T-helper 2 cell (primary cell): ENCODE measurements at places on chromosomes 2 and 18.

DNA sequence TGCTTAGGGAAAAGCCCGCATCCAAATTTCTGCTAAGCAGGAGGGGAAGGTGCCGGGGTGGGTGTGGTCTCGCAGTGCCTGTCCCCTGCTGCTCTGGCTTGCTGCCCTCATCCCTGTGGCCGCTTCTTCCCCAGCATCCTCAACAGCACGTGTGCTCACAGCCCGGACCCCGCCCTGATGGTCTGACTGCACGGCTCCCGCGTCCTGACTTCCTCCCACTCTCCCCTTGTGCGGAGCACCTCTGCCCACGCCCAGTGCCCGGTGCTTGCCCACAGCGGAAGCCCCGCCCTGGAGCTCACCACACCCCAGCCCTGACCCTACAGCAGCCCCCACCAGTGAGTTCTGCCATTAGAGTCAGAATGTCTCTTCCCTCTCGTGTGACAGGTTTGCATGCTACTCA lies 277.9 kb downstream of the NDUFA10 start:
- no peak for DNase-seq

DNA sequence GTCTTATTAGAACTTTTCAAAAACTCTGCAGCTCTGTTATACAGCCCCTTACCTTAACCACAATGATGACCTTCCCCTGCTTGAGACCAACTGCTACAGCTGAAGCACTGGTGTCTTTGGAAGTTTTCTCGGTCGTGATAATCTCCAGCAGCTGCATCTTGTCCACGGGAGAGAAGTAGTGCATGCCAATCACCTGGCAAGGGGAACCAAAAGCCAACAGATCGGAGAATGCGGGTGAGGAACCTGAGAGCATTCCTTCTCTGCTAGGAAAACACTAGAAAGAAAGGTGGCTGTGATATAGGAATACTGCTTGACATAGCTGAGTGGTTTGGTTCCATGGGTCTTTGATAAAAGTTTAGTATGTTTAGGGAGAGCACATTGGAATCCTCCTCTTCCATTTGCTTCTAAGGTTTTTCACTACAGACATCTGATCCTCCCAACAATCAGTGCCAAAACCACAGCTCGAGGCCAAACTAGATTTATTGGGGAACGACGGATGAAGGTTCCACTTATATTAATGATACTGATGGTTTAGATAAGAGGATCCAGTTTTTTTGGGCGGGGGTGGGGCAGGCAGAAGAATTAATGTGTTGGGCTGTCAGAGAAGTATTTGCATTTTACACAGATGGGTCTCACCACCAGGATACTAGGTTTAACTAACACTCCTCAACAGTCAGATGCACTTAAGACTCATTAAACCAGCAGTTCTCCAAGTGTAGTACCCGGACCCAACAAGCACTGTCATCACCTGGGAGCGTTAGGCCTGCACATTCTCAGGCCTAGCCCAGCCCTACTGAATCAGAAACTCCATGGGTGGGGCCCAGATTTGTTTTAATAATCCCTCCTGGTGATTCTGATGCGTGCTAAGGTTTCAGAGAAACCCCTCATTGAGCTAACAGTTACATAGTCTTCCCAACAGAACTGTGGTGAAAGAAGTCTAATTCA lies 22.4 kb downstream of the GAREM2 start:
- no peak for DNase-seq

DNA sequence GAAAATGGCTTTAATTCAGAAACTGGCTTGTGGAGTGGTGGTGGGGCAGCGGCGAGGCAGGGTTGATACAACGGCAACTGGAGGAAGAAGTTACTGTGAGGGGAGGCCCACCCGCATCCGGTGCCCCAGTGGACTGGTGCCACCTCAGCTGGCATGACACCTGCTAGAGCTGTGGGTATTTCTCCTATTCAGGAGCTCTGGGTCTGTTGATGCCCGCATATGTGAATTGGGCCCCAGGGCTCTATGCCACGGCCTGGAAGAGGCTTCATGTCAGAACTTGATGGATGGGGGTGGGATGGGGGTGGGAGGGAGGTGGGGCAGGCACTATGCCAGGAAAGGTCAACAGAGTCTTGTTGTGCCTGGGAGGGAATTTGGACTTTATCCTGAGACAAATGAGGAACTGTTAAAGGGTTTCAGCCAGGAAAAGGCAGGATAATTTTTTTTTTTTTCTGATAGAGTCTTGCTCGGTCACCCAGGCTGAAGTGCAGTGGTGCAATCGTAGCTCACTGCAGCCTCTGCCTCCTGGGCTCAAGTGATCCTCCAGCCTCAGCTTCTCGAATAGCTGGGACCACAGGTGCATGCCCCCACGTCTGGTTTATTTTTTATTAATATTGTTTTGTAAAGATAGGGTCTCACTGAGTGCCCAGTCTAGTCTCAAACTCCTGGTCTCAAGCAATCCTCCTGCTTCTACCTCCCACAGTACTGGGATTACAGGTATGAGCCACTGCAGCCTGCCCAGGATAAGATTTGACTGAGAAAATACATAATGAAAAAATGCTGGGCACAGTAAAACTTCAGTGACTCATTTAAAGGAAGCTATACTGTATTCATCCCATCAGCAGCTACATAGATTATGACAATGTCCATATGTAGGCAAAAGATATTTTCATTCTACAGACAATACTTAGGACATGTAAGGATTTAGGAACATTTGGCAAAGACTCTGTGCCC lies 52.6 kb downstream of the SH2D6 start:
- peak; percentile 26 for DNase-seq

GRCh38 chr2:11930211-11930761 lies 183.9 kb downstream of the LPIN1 start:
- no peak for DNase-seq

GRCh38 chr2:223084873-223085272 lies 32.9 kb downstream of the KCNE4 start:
- no peak for DNase-seq

- peak; percentile 52 for DNase-seq
Measured at GRCh38 chr2:238784671-238785527, 63.0 kb upstream of the TWIST2 start.

- peak; percentile 2 for DNase-seq
Measured at GRCh38 chr18:62187543-62188510, 772 bp downstream of the RELCH start.

- no peak for DNase-seq
Measured at GRCh38 chr2:19158896-19159295, 199.5 kb downstream of the OSR1 start.

DNA sequence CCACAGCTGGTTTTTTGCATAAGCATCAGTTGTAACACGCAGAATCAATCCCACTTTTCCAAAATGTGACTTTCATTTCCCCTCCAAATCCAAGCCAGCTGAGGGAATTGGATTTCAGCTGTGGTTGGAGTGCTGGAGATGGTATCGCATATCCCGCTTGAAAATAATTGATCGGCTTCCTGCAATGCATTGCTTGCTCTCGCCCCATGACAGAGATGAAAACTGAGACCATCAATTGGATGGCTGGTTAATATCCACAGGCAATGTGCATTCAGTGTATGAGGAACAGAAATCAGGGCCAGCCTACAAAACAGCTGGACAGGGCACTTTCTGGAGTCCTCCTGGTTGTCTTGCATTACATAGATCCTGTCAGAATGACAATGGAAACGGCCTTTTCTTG lies 135.3 kb downstream of the MAIP1 start:
- no peak for DNase-seq

- no peak for DNase-seq
Measured at GRCh38 chr2:226839951-226840350, 4.1 kb downstream of the RHBDD1 start.

- DNase-seq = no peak
Measured at GRCh38 chr2:144003460-144004075, 516.4 kb downstream of the ZEB2 start.

DNA sequence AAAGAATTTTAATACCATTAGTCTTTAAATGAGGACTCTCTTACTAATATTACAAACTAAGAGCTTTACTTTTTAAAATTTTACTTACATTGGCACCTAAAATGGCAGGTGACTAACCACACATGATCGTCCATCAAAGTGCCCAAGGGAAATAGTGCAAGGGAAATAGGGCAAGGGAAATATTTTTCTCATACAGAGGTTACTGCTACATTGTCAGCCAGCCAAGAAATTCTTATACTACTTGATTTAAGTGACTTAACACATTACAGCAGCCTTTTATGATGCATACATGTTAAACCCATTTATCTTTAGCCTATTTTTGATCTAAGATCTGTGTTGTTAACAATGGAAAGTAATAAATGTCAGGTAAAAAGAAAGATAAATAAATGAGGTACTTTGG lies 587.2 kb upstream of the PKDCC start:
- DNase-seq = no peak

GRCh38 chr2:218691234-218691633 lies 19.3 kb downstream of the STK36 start:
- no peak for DNase-seq

DNA sequence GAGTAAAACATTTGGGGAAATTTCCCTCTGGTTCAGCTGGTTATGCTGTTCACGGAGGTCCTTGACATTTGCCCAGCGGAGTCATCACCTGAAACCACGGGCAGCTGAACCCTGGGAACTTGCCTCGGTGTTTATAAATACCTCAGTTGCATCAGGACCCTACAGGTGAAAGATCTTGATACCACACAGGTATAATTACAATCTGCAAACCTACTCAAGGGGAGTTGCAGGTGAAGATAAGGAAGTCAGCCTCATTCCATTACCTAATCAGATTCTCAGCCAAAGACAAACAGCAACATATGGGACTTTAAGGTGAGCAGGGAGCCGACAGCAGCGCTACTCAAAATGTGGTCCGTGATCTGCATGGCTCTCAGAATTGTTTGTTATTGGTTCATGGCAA lies 37.0 kb upstream of the ATIC start:
- DNase-seq = no peak

DNA sequence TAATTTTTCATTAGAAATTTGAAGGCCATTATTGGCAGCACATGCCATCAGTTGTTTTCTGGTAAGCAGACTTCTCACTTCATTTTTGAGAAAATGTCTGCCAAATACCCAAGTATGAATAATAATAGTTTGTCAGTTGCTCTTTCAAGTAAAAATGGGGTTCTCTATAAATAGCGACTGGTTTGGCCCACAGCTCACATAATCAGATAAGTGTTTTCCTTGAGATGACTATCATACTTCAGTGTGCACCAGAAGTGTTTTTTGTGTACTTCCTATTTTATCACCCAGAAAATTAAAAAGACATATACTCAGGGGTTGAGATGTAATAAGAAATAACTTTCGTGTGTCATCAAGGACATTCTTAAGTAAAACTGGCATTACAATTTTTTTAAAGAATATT lies 147.1 kb downstream of the PHLPP1 start:
- DNase-seq = no peak

DNA sequence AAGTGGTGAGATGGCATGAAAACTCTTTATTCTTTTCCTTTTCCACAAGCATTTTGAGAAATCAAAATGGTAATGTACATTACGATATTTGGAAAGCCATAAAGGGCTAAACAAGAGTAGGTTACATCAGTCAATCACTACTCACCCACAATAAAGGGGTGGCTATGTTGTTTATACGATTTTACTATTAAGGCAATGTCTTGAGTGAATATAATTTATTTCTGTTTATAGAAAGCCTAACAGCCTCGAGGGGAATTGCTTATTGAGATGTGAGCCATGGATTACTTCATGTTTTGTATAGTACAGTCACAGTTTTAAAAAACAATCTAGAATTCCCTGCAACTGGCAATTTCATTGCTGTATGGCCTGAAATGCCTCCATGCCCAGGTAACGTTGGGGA lies 237.5 kb upstream of the RBBP8 start:
- DNase-seq = no peak

DNA sequence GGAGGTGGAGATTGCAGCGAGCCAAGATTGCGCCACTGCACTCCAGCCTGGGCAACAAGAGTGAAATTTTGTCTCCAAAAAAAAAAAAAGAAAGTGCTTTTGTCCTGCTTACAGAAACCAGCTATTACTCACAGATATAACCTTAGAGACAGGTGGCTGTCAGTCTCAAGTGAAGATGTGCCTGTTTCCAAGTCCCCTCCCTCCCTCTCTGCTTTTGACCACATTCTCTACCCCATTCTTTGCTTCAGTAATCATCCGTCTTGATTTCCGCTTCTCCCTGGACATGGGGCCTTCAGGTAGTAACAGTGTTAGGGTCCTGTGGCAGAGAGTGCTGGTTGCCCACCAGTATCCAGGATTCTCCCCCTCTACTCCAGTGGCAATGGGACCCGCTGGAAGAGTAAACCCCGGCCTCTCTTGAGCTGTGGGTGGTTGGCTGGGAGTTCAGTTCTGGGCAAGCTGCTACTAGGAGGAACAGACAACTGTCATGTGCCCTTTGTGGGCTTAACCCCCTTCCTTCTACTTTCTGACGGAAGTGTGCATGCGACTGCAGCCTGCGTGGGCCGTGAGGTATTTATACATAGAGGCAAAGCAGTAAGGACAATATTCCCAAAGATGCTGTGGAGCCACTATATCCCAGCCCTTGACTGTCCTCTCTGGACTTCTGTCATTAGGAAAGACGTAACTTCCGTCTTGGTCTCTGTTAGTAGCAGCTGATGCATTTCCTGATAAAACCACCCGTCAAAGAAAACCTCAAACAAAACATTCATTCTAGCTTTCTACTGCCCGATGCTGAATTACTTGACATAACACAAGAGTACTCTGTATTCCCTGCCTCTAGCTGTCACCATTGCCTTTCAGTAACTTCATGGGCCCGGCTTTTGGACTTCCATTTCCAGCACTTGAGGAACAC lies 17.8 kb downstream of the PDCL3 start:
- peak; percentile 88 for DNase-seq

- DNase-seq = no peak
Measured at GRCh38 chr2:6650311-6650710, 215.4 kb downstream of the CMPK2 start.

DNA sequence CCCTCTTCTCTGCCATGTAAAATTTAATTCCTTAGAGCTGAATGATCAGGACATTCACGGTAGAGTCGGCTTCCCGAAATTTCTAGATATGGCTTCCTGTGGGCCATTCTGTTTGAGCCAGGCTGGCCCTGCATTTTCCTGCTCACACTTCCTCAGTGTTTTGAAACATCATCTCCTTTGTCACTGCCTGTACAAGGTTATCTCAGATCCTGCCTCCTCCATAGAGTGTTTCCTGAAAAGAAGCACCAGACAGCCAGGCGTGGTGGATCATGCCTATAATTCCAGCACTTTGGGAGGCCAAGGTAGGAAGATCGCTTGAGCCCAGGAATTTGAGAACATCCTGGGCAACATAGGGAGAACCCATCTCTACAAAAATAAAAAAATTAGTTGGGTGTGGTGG lies 43.6 kb downstream of the GRHL1 start:
- DNase-seq = no peak

- DNase-seq = no peak
Measured at GRCh38 chr18:59298871-59299270, 19.6 kb downstream of the CPLX4 start.

GRCh38 chr2:22950431-22950830 lies 434.5 kb upstream of the KLHL29 start:
- no peak for DNase-seq

- no peak for DNase-seq
Measured at GRCh38 chr2:218354045-218354444, 2.6 kb upstream of the CATIP start.

- DNase-seq = no peak
Measured at GRCh38 chr2:45909677-45910191, 258.3 kb downstream of the PRKCE start.

GRCh38 chr2:73890301-73891092 lies 2.3 kb upstream of the ACTG2 start:
- DNase-seq = no peak

GRCh38 chr2:190912726-190913125 lies 32.1 kb downstream of the GLS start:
- DNase-seq = no peak
